Neural progenitor cell (in vitro differentiated cells): ENCODE measurements at places on chromosomes 4 and X. TPM values are rescaled to one million over a fixed set of nuclear protein-coding genes. Genes with fewer than 3 reads are reported as not detected.

The GATA1 gene
- not detected in 2 replicates for total RNA-seq

The FGF13 gene
- 19.2 and 23.8 TPM in 2 replicates for total RNA-seq

The SRPX gene
- 3.2 and 4.8 TPM in 2 replicates for total RNA-seq

The JCHAIN gene
- total RNA-seq = 0.09 TPM in 1 of 2 replicates, not detected in the other

The TMSB15A gene
- total RNA-seq = 561 and 1,054 TPM in 2 replicates

The ASB5 gene
- total RNA-seq = not detected in 2 replicates

The SLC25A43 gene
- 2.3 and 5.4 TPM in 2 replicates for total RNA-seq

The NEIL3 gene
- 21.3 and 26.3 TPM in 2 replicates for total RNA-seq

The ERAS gene
- 0.50 TPM in 1 of 2 replicates, not detected in the other for total RNA-seq

The MBNL3 gene
- total RNA-seq = 2.4 and 3.4 TPM in 2 replicates

The BEX2 gene
- total RNA-seq = 37.5 and 45.4 TPM in 2 replicates

The BLOC1S4 gene
- 10.5 and 24.6 TPM in 2 replicates for total RNA-seq

The DOCK11 gene
- total RNA-seq = 18.8 and 20.9 TPM in 2 replicates

DNA sequence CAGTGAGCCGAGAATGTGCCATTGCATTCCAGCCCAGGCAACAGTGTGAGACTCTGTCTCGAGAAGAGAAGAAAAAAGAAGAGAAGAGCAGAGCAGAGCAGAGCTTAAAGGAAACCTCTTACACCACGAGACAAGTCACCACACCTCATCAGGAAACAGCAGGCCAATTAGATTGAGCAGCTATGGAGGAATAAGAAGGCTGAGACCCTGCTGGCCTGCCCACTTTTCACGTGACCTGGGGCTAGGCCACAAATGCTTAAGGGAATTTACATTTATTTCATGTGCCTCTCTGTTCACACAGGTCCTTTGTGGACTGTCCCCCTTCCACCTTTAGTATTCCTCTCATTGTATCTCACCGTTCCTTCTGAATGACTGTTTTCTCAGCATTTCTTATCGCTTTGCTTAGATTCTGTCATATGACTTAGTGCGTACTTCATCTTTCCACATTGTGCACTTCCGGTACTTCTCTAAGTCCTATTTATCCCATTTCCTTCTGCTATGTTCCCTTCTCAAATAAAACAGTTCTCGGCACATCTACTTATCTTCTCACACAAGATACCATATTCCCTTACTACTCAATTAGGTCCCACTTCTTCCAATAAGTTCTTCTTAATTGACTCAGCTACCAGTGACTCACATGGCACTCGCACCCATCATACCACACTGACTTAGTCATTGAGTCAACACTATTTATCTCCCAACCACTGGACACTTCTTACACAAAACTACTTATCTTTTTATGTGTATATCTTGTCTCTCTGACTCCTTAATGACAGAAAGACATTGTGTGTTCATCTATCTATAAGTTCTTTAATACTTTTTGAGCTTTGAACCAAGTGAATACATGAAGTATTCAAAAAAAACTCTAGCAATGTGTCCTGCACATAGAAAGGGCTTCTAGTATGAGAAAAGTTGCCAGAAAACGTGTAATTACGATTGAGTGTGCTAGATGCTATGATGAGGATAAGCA is 11.0 kb downstream of the CUL4B start:
- no peak for DNase-seq

- no peak for DNase-seq
Measured at GRCh38 chr4:14465057-14465456, 537.2 kb upstream of the CPEB2 start.

GRCh38 chrX:26889574-26889973 is 573.6 kb downstream of the PPP4R3C start:
- DNase-seq = no peak

- peak; percentile 63 for DNase-seq
Measured at GRCh38 chr4:44493924-44494323, 45.3 kb upstream of the KCTD8 start.

- DNase-seq = no peak
Measured at GRCh38 chrX:119475389-119476101, 7.3 kb downstream of the SLC25A5 start.

DNA sequence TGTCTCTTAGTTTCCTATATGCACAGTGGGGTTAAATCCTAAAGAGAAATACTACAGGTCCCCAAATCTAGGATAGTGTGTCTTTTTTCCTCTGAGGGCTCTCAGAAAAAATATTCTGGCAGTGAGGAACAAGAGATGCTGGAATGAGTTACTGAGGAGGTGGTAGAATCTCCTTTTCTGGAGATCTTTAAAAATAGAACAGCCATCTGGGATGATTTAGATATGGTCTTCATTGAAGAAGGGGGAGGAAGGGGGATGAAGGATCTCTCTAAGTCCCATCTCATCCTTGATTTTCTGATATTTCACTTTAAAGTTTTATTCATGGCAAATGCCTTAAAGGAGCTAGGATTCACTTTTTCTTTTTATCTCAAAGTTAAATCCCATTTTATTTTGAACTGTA is 235.0 kb downstream of the MAML3 start:
- no peak for DNase-seq

GRCh38 chrX:69146739-69147138 is 18.5 kb downstream of the PJA1 start:
- no peak for DNase-seq

DNA sequence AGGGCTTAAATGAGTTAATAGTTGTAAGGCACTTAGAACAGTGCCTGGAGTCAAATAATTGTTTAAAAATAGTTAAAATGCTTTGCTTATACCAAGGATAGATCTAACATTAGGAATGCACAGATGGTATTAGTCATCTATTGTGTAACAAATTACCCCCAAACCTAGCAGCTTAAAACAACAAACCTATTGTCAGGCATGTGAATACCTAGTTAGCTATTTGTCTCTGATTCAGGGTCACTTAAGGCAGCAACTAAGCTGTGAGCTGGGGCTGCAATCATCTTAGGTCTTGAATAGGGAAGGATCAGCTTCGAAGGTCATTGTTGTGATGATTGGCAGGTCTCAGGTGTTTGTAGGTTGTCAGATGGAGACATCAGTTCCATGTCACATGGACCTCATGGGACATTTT is 42.4 kb upstream of the AGA start:
- DNase-seq = no peak

- DNase-seq = no peak
Measured at GRCh38 chrX:18692541-18692940, 14.9 kb upstream of the PPEF1 start.

GRCh38 chrX:101287402-101287801 is 3.7 kb downstream of the TAF7L start:
- DNase-seq = peak; percentile 46

DNA sequence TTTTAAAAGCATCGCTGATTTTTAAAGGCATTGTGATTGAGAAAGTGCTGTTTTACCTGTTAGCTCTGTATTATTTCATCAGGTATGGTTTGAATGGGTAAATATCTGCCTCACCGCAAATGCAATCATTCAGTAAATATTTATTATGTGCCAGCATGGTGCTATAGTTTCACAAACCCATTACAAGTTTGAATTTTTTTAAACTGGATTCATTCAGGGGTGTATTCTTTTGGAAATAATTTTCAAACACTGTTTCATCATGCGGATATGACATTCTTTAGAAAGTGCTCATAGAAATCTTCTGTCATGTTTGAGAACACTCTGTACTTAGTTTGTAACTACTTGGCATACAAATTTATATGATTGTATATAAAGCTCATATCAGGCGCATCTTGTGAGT is 37.2 kb downstream of the LIMCH1 start:
- no peak for DNase-seq

DNA sequence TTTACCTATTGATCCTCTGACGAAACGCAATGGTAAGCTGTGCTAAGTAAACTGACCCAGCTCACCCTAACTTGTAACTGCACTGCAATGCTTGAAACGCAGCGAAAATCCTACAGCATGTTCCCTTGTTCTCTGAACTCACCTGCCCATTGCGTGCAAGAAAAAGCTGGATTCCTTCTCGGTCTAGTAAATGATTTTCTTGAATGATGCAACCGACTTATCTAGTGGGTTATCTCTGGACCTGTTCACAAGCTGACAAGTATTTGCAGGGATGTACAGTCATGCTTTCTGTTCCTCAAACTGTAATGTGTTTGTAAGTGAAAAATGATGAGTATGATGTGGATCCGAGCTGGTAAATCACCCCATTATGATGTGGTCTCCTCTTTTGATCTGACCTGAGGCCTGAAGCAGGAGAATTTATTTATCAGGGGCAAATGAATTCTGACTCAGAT is 140.1 kb downstream of the BTC start:
- DNase-seq = no peak

- DNase-seq = no peak
Measured at GRCh38 chrX:47223476-47224250, 5.2 kb downstream of the CDK16 start.

DNA sequence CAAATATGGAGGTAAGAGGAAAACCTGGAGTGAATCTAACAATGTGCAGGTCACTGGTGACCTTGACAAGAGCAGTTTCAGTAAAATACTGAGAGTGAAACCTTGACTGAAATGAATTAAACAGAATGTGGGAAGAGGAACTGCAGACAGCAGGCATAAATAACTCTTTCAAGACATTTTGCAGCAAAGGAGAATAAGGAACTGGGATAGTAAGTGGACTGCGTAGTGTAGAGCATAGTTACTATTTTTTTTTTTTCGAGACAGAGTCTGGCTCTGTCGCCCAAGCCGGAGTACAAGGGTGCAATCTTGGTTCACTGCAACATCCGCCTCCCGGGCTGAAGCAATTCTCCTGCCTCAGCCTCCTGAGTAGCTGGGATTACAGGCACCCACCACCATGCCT is 24.0 kb downstream of the RBMX start:
- DNase-seq = no peak

DNA sequence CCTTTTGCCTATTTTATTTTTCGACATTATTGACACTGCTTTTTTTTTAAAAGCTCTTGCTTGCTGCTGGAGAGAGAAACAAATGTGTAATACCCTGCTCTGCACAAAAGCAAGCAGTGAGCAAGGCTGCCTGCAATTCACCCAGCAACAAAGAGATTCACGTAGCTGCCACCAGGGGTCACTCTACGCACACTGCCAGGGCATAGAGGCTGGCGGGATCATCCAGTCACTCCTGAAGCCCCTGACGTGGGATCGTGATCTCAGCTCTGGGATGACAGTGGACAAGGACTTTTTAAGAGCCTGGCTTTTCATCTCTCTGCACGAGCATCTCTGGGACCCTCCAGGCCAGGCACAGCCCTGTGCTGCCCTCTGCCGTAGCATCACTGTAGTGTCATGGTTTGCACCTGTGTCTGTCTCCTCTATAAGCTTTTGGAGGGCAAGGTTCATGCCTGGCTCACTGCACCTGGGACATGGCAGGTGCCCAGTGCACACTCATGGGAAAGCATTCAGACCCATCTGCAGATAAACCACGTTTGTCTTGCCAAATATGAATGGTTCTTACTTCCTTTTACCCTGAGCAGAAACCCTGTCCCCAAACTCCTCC is 19.8 kb downstream of the C4orf50 start:
- DNase-seq = peak; percentile 90

GRCh38 chr4:22170353-22170752 is 221.8 kb upstream of the KCNIP4 start:
- no peak for DNase-seq

DNA sequence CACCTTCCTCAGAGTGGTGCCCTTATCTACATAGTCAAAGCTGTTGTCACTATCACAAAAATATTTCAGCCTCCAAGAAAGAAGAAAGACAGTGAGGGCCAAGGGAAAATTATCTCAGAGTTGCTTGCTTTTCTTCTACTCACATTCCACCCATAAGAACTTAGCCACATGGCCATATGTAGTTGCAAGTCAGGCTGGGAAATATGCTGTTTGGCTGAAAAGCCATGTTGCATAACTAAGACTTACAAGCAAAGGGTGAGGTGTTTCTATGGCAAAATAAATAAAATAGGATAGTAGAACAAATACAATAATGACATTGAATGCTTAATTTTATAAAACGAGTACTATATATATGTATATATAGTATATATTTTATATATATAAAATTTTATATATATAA is 365.9 kb upstream of the PABPC4L start:
- DNase-seq = no peak

DNA sequence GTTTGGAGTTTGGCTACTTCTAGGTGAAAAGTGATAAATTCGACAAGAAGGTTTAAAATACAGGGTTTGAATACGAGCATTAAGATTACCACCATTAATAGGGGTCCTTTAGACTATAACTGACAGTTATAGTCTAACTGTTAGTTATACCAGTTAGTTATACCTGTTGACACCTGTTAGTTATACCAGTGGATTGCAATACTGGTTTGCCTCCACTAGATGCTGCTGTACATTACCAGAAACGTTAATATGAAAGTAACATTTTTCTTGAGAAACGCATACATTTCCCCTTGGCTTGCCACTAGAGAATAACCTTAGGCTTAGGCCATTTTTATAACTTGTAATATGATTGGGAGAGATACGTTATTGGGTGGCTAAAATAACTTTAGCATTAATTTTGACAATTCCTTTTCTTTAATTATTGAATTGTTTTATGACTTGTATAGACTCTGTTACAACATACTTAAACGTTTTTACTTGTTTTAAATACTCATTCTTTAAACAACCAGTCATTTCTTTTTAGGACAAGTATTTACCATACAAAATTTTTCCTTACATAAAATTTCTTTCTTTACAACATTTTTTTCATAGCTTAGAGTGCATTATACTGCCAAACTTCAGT is 911.2 kb downstream of the FSTL5 start:
- no peak for DNase-seq

DNA sequence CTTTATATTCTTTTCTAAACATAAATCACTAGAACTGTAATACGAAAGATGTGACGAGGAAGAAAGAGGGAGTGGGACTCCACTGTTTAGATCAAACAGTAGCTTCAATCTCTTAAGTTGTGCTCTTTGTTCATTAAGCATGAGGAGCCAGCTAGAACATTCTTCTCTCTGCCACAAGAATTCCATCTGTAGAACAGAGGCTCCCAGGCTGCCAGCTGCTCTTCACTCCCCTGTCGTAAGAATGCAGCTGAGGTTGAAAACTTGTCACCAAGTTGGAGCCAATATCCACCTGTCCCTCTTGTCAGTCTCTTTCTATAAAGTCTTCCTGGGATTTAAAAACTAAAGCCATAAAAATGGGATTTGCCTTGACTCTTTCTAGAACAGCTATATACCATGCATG is 65.0 kb upstream of the SEC24B start:
- peak; percentile 13 for DNase-seq

GRCh38 chr4:42747971-42748370 is 91.1 kb upstream of the ATP8A1 start:
- DNase-seq = no peak

GRCh38 chrX:14027511-14028019 is 2.1 kb downstream of the GEMIN8 start:
- no peak for DNase-seq

DNA sequence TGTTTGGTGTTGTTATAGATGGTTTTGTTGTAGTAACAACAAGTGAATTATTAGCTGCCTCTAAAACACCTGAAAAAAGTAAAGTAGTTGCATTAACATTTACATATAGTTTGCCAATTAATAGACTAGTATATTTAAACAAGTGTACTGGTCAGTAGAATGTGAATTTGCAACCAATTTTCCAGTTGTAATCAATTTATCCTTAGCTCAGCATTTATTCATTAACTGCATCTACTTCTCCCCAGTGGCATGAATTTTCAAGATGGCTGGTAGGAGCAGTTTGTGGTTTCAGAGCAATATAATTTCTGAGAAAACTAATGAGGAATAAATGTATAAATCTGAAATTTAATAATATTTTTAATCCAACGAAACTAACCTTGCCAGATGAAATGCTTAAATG is 37.9 kb downstream of the EMCN start:
- no peak for DNase-seq

GRCh38 chr4:146023334-146023967 is 84.8 kb upstream of the ZNF827 start:
- DNase-seq = no peak

- DNase-seq = no peak
Measured at GRCh38 chrX:44349561-44349960, 6.1 kb upstream of the EFHC2 start.

GRCh38 chr4:72448231-72448630 is 120.8 kb downstream of the ADAMTS3 start:
- DNase-seq = no peak
